GM04503 (cell line): ENCODE measurements at places on chromosomes 4 and X.

GRCh38 chrX:34379891-34380290 is 247.8 kb upstream of the FAM47A start:
- peak; percentile 13 for DNase-seq

DNA sequence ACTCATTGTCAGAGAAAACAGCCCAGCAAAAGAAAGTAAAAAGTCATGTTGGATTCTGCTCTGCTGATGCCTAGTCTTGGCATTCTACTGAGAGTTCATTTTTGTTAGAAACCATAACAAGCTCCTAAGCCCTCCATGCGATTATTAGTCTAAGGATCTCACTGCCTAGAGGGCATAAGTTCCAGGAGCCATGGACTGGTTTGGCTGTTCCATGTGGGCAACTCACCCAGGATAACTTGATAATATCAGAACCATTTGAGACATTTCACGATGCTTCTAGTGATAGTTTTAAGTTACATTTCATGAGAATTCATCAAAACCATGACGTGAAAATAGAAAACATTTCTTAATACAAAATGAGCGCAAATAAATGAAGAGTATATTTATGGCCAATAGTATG is 376.8 kb upstream of the GALNT7 start:
- no peak for DNase-seq

DNA sequence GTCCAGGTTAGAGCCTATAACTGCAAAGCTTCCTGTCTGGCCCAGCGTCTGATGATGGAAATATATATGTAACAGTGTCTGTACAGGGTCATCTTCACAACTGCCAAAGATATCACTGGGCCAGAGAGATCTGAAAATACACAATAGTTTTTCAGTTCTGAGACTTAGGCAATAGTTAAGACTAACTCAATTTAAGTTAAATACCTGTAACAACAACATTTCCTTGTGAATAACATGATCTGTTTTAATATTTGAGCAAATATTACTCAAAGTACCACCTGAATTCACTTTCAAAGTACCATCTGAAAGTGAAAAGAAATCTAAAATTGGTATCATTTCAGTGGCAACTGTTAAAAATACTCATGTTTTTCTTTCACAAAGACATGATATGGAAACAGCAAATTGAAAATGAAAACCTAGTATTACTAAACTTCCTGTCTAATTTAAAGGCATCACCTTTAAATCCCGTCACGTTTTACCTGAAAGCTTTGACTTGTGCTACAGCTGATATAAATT is 9.6 kb downstream of the ZAR1 start:
- DNase-seq = no peak

GRCh38 chr4:21209860-21210259 is 509.6 kb downstream of the PACRGL start:
- DNase-seq = no peak

GRCh38 chr4:169765835-169766234 is 8.1 kb upstream of the HPF1 start:
- DNase-seq = no peak

- DNase-seq = no peak
Observed at GRCh38 chrX:65993915-65994460, 45.9 kb downstream of the VSIG4 start.

DNA sequence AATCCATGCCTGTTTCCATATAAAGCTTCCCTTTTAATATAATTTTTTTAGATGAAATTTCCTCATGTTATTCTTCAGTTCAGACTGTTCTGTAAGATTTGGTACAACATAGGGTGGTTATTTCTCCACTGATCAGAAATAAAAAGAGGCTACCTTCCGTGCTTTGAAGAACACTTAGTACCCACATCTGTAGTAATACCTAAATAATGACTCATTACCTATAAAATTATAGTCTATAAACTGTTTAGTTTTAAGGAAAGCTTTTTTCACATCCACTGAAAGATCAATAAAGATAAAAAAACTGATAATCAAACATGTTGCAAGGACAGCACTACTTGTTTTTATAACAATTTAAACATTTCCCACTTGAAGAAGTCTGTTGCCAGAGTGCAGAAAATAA is 23.9 kb downstream of the TRPC3 start:
- no peak for DNase-seq

DNA sequence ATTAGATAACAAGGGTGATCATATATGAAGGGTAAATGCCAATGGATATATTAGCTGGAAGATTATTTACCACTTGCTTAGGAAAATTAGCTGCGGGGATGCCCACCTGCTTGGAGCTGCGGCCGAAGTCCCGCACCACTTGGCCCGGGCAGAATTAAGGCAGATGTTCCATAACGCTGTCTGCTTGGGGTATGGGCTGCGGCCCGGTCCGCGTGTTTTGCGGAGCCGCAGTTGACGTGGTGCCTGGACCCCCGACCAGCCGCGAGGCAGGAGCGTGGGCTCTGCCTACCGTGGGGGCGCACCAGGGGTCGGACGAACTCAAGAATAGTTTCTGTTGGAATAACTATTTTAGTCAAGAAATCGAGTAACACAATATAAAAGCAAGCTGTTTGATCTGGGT is 235.2 kb downstream of the CPXCR1 start:
- DNase-seq = no peak

DNA sequence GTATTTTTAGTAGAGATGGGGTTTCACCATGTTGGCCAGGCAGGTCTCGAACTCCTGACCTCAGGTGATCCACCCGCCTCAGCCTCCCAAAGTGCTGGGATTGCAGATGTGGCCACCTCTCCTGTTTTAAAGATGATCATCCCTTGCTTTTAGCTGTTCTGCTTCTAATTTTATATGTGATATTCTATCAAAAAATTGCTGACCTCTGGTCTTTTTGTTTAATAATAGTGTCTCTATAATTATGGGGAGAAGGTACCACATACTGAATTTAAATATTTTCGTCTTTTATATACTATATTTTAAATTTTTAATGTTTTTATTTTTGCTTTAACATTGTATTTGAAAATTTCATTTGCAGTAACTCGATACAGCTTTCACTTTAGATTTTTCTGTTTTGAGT is 15.6 kb downstream of the USP9X start:
- no peak for DNase-seq

- no peak for DNase-seq
Observed at GRCh38 chr4:140222171-140222570, 68.2 kb upstream of the MAML3 start.

GRCh38 chr4:98639523-98639922 is 18.9 kb downstream of the TSPAN5 start:
- DNase-seq = no peak

DNA sequence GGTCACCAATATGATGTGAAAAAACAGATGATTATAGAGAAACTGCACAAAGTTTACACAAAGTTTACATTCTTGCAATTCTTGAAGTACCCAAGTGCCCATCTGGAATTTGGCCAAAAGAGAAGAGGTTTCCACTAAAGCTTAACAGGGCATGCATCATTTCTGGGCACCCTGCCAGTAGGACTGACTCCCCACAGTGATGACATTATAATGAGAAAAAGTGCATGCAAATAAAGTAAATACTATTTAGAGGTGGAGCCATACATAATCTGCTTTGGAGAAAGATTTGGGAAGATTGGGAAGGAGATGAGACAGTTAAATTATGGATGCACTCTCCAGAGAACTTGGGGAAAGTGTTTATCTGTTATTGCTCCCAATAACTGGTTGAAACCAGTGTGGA is 93.7 kb upstream of the TRPC3 start:
- DNase-seq = peak; percentile 92

DNA sequence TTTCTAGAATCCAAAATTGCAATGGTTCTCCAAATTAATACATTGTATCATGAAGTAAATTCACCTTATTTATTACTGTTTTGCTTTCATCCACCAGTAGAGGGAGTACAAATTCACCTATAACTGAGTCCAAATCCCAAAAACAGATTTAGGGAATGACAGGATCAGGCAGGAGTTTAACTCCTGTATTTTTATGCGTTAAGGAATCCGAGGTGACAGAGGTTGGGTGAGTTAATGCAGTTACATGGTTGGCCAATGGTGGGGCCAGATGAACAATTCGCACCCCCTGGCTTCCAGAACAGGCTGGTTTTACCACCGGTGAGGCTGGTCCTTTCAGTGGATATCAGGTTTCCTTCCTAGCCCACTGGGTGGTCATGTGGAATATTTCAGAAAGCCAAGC is 82.4 kb downstream of the MTNR1A start:
- peak; percentile 3 for DNase-seq

DNA sequence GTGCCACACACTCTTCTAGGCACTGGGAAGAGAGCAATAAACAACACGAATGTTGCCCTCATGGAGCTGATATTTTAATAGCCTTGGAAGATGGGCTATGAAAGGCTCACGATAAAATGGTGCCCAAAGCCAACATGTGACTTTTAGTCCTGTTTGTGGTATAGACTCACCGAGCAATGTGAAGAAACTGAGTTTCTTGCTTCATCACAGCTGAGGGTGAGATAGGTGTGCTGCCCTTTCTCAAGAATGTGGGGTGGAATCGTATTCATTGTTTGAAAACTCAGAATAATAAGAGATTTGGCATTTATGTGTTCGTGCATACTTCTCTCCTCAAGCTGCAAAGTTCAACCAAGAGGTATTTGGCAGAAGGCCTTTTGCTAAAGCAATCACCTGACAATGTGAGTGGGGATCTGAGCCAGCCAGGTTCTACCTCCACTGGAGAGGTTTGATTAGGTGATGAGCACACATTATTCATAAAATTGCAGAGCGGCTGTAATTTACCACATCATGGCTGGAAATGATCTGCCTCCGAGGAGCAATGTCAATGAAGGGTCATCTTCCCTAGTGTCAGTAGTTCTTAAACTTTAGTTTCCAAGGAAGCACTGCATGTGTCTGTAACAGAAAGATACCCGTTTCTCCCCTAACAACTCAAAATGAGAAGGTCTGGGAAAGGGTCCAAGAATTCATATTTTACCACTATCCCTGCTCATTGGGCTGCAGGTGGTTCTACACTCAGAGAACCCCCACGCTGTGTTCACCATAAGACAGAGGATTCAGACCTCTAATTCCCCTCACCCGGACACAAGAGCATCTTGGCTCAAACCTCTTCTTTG is 41.9 kb upstream of the CBR4 start:
- DNase-seq = no peak

GRCh38 chr4:26356081-26356501 is 35.3 kb downstream of the RBPJ start:
- DNase-seq = no peak

GRCh38 chr4:175238827-175239517 is 320.8 kb downstream of the ADAM29 start:
- DNase-seq = no peak

DNA sequence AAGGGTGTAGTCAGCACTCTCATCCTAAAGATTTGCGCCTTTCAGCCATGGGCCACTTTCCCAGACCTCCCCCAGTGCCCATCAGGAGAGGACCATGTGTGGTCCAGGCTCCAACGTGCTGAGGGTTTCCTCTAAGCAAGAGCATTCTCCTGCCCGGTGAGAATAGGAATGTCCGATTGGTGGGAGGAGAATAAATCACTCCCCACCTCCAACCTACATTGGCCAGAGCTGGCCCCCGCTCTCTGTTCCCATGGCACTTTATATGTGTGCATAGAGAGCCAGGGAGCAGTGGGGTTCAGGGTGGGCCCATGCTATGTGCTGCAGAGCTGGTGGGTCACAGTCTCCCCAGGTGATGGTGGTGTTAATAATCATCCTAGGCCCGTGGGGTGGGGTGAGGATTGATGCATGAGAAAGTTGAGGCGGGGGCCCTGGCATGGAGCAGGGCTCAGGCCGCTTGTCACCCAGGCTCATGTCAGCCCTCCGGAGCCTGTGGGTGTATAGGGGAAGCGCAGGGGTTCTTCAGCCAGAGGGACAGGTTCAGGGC is 6.8 kb upstream of the SORCS2 start:
- no peak for DNase-seq

DNA sequence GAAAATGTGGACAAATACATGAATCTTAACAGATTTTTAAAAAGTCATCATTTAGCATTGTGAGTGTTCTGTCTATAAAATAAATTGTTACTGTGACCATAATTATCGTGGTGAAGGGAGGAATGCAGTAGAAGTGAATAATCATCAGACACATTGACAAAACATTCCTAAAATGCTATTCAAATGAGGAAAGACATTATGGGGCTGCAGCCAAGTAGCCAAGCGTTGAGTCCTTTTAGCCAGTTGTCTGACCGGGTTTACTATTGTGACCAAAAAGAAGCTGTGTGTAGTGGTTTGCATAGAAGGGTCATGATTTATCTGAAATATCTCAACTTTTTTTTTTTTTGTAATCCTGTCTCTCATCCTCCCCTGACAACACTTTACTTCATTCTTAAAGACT is 19.5 kb downstream of the WWC2 start:
- DNase-seq = peak; percentile 91

DNA sequence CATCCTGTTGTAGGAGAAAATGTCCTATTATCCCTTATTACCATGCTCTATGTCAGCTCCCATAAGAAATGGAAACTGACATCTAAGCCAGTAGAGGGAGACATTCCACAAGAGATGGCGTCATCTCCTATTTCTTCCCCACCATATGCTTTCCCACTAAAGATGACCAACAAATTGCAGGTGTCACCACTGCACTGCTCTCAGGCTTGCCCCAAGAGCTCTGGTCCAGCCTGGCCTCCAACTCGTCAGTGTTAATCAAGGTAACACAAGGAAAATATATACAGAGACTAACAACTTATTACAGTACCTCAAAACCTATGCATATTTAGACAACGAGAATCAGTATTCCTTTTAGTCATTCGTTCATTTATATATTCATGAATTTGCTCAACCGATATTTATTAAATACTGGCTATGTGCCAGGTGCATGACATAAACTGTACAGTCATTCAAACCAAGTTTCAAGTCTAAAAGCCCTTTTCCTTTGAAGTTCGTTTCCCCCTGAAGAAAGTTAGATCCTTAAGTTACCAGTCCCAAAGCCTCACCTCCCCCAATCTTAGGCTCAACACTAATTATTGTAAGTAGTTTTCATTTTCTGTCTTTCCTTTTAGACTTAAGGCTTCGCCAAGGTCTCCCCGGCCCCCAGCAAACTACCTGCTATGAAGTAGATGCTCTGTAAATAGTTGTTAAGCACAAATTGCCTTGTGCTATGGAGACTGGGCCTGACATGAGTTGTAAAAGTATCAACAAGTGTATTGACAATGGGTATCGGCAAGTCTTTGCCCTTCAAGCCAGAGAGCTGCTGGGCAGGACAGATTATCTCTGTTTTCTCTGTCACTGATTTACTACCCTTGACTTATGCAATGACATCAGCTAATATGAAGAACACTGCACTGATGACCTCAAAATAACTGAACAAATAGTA is 3.1 kb upstream of the FGB start:
- no peak for DNase-seq

DNA sequence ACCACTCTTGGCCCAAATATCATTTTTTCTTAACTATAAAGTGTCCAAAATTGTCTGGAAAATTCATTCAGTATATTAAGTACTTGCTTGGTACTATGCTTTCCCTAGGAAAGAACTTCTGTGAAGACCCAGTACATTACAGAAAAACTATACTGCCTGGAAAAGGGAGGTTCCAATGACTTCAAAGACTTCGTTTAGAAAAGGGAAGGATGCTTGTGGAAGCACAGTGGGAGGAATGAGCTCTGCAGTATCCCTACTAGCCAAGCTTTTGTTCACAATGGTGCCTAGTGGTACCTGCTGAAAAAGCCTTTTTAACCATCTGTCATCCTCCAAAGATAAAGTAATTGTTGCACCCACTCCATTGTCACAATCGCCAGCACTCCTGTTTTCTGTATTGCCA is 7.2 kb downstream of the TEC start:
- no peak for DNase-seq

GRCh38 chr4:7333024-7333780 is 101.5 kb downstream of the PSAPL1 start:
- no peak for DNase-seq
